ENCODE measurements at places on chromosomes 5 and 9.

- peak; percentile 72 for DNase-seq
Observed at GRCh38 chr9:33750839-33751339, 44.5 kb upstream of the PRSS3 start.

DNA sequence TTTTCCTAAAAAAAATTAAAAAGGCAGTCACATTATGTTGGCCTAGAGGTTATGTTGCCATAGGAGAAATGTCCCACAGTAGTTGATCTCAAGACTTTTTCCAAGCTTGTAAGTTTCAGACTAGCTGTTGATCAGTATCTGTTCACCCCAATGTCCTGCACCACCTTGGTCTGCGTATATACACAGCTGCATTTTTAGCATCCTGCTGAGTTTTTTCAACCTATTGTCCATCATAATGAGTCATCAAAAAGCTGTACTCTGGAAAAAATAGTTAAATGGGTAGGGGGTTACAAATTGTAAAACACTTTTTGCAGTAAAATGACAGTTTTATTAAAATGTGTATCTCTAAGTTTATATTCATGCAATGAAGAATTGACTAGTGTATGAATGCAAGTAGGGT, 53.2 kb upstream of the TMEM171 start:
- no peak for DNase-seq

- DNase-seq: no peak
Observed at GRCh38 chr9:127938298-127938690, 640 bp upstream of the DPM2 start.

- no peak for DNase-seq
Observed at GRCh38 chr5:89728750-89729149, 680.8 kb downstream of the CETN3 start.

DNA sequence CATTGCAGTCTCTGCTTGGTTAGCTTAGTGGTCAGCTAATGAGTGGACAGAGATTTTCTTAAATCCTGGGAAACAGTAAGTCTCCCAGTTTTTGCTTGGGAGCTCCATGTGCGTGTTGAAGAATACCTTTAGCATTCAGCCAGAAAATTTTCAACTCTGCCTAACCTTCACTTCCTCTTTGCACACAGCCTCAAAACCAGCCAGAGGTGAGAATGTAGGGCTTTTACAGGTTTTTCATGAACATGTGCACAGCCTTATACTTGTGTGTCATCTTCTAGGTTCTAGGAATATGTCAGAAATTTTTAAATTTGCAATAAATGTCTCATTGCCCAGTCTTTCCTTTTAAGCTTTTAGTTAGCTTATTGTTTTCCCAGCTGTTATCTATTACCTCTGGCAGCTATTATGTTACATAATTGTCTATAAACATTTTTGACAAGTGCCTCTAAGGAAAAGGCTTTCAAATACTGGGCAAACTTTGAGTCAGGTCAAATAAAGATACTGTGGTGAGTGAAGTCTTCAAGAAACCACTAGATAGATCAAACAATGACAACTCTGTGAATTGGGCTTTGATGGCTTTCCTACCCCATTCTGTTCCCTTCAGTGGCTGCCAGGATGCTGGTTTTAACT, 12.7 kb downstream of the ADGRV1 start:
- DNase-seq: no peak

DNA sequence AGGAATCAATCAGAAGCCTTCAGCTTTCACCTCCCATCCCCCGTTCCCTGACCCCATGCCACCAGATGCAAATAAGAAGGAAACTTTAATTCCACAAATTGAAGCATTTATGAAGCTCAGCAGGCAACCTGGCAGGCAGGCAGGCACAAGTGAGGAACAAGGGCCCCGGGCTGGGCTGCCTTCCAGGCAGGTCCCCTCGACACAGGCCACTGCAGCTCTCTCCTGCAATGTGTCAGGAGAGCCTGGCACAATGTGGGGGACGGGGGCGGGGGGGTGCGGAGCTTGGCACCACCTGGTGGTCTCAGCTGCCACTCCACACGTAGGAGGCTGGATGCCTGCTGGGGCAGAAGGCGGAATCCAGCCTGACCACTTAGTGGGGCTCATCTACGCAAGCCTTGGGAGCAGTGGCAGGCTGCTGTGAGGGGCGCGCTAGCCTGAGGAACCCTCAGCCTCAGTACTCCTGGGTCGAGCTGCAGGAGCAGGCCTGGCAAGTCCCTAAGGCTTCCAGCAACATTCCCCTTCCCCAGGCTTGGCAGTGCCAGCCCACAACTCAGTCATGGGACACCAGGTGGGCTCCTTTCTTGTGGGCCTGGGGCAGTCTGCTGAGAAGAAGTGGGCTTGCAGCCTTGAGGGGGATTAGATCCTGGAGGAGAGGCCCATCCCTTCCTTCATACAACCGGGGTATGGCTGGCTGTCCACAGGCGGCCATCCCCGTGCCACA, 50.2 kb upstream of the KCNMB1 start:
- DNase-seq: no peak

- DNase-seq: no peak
Observed at GRCh38 chr5:33978306-33978705, 6.2 kb downstream of the SLC45A2 start.

DNA sequence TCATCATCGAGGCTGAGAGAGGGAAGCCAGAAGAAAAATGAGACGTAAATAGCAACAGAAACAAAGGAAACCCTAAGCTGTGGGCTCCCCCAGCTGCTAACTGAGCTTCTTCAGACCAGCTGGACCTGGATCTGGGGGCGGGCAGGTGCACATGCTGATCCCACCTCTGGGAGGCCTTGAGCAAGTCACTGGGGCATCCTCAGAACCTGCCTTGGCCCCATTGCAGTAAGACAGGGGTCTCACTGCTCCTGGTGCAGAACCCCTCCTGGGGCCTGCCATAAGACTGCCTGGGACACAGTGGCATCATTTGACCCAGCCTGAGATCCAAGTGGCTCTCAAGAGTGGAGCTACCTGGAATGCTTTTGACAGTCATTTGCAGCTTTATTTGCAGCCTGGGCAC, 77.4 kb downstream of the PHF2 start:
- DNase-seq: no peak

DNA sequence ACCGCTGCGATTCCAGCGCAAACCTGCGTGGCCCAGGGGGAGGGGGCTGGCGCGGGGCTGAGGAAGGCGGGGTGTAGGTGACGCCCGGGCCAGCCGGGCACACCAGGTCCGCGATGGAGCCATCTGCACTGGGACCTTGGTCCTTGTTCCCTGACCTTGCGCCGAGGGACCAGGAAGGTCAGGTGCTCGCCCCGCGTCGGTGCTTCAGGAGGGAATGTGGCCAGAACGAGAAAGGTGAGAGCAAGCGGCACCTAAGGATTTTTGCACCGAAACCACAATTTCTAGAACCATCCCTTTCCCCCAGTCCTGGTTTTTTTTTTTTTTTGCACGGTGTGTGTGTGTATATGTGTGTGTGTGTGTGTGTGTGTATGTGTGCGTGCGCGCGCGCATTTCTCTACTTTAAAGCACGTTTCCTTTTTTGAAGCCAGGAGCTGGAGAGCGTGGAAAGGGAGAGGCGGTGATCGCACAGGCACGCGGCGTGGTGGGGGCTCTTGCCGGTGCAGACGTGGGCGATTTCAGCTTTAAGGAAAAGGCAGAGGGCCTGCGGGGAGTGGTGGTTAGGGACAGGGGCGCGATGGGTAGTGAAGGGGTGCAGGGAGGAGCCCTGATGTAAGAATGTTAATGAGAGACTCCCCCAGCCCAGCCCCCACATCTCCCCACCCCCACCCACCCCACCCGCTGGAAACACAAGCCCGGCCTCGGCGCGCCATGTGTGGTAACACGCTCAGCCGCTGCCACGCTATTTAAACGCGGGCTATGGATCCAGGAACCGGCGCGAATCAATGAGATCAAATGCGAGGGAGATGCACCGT, at the start of gene NPR3:
Gene NPR3, plus strand, starts transcription at position 772 of the 812 bp plus-strand sequence. CDS start 456 bp downstream, outside the sequence.
- no peak for DNase-seq

- DNase-seq: no peak
Observed at GRCh38 chr9:121453232-121453892, 46.3 kb downstream of the GGTA1 start.

- DNase-seq: no peak
Observed at GRCh38 chr5:132006331-132007120, 4.9 kb downstream of the ACSL6 start.

GRCh38 chr5:152474961-152475360, 69.9 kb upstream of the NMUR2 start:
- DNase-seq: no peak

DNA sequence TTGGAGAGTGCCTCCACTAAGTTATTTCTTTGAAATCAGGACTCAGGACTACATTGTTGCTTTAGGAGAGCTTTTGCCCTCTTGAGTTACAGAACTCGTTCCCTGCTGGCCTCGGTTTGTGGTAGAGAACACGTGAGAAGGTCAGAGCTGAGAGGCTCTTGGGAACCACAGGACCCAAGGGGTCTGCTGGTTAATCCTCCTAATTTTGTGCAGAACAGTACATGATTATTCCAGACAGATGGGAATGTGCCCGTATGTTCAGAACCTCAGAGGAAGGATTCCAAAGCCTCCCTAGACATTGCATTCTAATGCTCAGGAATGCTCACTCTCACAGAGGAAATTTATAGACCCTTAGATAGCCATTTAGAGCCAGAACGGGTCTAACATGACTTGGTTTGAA, 25.2 kb upstream of the BASP1 start:
- no peak for DNase-seq

Measured in BE2C (cell line).